ENCODE measurements at places on chromosomes 13 and 19. TPM values are rescaled to one million over a fixed set of nuclear protein-coding genes. Genes with fewer than 3 reads are reported as not detected.

DNA sequence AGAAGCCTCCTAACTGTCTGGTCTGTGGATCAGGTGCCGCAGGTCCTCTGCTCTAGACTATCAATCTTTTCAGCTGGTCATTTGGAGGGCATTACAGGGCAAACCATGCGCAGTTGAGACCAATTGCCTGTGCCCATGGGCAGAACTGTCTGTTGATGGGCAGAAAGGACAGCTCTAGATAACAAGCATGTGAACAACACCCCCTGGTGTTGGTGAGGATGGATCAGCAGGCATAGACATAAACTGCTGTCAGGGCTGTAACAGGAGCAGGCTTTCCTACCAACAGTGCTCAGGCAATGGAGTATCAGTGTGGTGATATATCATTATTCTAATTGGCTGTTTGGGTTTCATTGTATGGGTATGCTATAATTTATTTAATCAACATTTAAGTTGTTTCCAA is 104.7 kb upstream of the KL start:
- DNase-seq: peak; percentile 91

DNA sequence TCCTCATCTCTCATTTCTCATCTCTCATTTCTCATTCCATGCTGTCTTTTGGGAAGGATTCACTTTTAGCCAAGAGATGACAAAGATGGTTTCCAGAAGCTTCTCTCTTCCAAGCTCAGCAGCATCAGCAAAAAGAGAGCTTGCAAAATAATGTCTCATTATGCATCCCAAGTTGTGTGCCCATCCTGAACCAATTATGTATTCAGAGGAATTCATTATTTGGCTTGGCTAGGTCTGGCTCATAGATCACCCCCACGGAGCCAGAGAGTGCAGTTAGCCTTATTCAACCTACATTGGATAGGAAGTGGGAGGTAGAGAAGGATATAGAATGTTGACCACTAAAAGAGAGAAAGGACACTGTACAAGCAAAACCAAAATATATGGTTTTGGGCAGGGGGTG is 5.4 kb upstream of the OLFM2 start:
- no peak for DNase-seq

DNA sequence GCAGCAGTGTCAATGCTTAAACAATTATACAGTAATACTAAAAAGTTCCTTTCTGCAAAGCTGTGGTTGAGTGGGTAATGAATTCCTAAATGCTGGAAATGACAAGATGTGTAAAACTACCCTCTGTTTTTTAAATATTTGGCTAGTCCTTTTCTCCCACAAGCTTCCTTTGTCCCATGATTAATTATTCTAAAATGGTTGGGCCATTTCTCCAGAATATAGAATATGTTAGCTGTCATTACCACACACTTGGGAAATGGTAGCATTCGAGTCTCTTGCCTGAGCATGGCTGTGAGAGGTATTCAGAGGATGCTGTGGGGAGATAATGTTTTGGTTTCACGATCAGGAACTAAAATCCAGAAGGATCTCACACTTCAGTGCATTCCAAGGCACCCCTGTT is 1185.8 kb downstream of the UQCRFS1 start:
- DNase-seq: no peak

GRCh38 chr13:98478189-98479129 is 98.4 kb downstream of the STK24 start:
- no peak for DNase-seq

GRCh38 chr13:85520445-85520844 is 278.8 kb downstream of the SLITRK6 start:
- DNase-seq: no peak

Gene WDR88
- not detected for total RNA-seq

Gene SBSN
- total RNA-seq: not detected

Gene ZNF729
- total RNA-seq: not detected

Gene ZNF534
- not detected for total RNA-seq
